H7 (cell line): ENCODE measurements at places on chromosomes 4 and X.

DNA sequence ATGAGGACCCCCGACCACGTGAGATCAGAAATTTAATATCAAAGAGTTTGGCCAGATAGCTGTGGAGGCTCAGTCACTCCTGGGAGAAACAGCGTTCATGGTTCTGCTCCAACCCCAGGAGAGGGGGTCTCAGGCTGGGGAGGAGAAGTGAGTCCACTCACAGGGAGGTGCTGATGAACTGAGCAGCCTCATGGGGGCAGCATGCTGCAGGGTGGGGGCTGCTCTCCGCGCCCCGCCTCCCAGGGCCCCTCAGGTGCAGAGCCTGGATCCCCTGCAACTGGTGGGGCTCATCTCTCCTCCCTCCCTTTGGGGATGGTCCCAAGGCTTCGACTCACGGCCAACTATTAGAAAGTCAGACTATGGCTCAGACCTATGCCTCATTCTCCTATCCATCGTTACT, 26.6 kb upstream of the C4orf50 start:
- peak; percentile 95 for DNase-seq

- DNase-seq, result no peak
These were observed 54.4 kb downstream of the VGLL1 start for GRCh38 chrX:136586386-136586785.

DNA sequence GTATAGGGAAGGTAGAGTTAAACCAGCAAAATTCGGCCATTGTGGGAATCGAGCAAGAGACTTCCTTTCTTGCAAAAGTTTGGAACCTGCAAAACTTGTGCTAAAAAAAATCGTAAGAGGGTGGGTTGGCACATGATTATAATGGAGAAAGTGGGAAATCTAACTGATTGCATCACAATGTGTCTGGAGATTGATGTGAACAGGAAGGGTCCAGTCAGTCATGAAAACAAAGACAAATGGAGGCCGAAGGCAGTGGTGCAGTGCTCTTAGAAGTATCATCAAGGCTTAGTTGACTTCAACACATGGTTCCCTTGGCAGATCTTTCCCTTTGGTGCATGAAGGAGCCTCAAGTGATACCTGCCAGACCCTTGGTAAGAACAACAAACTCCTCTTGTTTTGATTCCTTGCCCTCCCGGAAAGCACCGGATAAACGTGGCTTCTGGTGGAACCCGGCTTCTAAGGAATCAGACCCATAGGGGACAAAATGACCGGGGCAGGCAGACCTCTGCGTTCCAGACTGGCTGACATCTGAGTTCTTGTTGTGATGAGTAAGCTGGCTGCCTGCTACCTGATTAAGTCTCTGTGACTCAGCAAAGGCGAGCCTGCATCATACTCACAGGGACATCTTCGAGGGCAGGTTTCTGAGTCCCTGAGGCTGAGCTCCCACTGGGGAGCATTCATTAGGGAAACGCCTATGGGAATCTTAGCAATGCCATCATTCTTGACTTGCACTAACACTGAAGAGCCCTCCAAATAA, 87.7 kb upstream of the MAP3K15 start:
- no peak for DNase-seq

GRCh38 chrX:132068405-132068804, 45.3 kb downstream of the STK26 start:
- no peak for DNase-seq

- DNase-seq, result no peak
These were observed 41.6 kb upstream of the NKRF start for GRCh38 chrX:119647552-119648420.

DNA sequence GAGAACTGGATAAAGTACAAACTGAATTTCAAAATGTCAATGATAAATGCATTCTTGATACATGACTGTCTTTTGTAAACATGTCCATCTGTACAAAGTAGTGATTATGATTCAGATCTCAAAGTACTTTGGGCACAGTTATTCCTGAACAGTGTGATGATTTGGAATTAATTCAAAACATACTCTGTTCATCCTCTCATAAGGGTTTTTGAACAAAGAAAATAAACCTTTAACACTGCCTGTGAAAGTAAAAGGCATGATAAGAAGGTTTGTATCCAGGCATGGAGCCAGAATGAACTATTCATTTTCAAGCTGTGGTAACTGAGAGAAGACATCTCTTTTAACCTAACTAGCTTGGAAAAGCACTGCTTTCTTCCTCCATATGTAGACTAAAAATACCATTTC, 883 bp upstream of the KLHL4 start:
- DNase-seq, result no peak

GRCh38 chrX:134541906-134542305, 81.9 kb downstream of the HPRT1 start:
- no peak for DNase-seq

GRCh38 chrX:446245-446644, 59.5 kb upstream of the PPP2R3B start:
- DNase-seq, result peak; percentile 86

DNA sequence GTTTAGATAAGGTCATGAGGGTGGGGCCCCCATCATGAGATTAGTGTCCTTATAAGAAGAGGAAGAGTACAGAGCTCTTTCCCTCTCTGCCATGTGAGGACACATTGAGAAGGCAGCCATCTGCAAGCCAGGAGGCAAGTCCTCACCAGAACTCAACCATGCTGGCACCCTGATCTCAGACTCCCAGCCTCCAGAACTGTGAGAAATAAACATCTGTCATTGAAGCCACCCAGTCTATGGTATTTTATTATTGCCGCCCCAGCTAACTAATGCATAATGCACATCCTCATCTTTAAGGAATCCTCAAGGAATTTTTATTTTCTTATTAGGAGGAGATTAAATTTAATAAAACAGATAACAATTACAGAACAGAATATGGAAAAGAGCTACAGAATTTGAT, 16.7 kb upstream of the EXOSC9 start:
- no peak for DNase-seq

- DNase-seq, result no peak
These were observed 104.4 kb upstream of the MAMLD1 start for GRCh38 chrX:150258463-150259430.

GRCh38 chr4:104593019-104593418, 98.3 kb upstream of the CXXC4 start:
- no peak for DNase-seq

- DNase-seq, result no peak
These were observed 294.6 kb downstream of the TRIML1 start for GRCh38 chr4:188433741-188434315.

GRCh38 chrX:37860721-37861120, 13.3 kb upstream of the DYNLT3 start:
- no peak for DNase-seq

- DNase-seq, result peak; percentile 83
These were observed 37.3 kb upstream of the STAG2 start for GRCh38 chrX:123924186-123924585.
